Activated CD4-positive, alpha-beta T cell treated with anti-CD3 and anti-CD28 coated beads, Interleukin-2, amount 50 U/mL, for 16 hours (primary cell): ENCODE measurements at places on chromosomes 1 and 21.

DNA sequence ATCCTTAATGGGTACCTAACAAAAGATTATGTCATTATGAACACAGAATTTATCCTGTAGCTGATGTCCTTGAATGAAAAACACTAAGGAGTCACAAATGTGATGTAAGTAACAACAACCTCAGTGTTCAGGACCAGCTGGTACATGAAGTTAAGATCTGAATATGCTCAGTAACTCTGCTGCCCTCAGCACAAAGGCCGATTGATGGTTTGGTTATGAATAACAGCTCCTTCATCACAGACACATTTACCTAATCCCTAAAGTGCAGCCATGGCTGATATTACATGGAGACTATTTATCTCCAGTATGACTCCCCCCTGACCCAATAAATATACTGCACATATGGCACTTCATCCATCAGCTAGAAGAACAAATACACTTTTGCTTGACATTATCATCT, 75.2 kb downstream of the PLPPR5 start:
- no peak for DNase-seq

- peak; percentile 33 for DNase-seq
Measured at GRCh38 chr1:13794231-13795187, 94.5 kb downstream of the PRDM2 start.

GRCh38 chr1:42845866-42846256, 552 bp upstream of the ZNF691 start:
- DNase-seq = no peak

GRCh38 chr1:104329278-104329677, 579.6 kb downstream of the AMY1C start:
- DNase-seq = no peak

GRCh38 chr1:62384276-62385005, 52.4 kb upstream of the USP1 start:
- DNase-seq = no peak

DNA sequence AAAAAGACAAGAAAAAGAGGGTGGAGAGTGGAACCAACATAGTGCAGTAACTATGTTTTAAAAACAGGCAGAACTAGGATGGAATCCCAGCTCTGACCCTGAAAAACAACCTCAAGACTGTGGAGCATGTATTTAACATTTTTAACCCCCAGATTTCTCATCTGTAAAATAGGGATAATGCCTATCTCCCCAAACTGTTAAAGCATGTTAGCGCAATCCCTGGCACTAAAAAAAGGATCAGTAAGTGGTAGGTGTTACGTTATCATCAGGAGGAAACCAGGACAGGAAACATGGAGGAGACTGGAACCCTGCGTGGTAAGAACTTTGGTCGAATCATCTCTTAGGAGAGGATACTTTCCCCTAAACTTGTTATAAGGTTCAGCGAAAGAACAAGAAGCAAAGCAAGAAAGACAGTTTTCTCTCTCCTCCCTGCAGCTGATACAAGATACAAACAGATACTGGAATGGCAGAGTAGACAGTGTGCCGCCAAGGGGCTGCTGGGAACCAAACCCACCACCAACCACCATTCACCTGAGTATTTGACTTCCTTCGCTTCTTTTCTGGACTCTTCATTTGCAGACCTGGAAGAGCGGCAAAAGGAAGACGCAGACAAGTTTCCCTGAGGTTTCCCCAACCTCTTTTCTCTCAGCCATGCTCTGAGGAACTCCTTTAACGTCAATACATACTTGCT, 991 bp downstream of the PYGO2 start:
- DNase-seq = no peak

- no peak for DNase-seq
Measured at GRCh38 chr1:114081437-114082303, 72.0 kb downstream of the SYT6 start.

- peak; percentile 80 for DNase-seq
Measured at GRCh38 chr1:21963477-21964217, 13.2 kb upstream of the CELA3B start.

GRCh38 chr1:38420666-38421065, 374.1 kb upstream of the POU3F1 start:
- no peak for DNase-seq

DNA sequence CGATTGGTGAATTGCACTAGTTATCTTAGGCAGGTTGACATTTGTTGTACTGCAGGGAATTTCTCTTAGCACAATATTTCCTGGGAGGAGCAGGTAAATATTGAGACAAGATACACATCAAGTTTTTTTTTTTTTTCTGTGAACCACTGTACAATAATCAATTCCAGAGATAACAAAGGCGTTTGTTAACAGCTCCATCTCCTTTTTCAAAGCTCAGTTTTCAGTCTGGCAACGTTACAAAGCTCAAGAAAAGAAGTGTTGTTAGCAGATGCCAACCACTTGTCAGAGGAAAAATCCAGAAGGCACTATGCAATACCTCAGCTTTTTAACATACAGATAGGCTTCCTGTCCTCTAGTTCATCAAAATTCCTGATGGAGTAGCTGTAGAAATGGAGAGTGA, 40.9 kb upstream of the DAB1 start:
- no peak for DNase-seq

GRCh38 chr21:42993051-42993712, 18.8 kb downstream of the PKNOX1 start:
- no peak for DNase-seq

GRCh38 chr1:168135921-168136708, 615 bp downstream of the GPR161 start:
- no peak for DNase-seq

DNA sequence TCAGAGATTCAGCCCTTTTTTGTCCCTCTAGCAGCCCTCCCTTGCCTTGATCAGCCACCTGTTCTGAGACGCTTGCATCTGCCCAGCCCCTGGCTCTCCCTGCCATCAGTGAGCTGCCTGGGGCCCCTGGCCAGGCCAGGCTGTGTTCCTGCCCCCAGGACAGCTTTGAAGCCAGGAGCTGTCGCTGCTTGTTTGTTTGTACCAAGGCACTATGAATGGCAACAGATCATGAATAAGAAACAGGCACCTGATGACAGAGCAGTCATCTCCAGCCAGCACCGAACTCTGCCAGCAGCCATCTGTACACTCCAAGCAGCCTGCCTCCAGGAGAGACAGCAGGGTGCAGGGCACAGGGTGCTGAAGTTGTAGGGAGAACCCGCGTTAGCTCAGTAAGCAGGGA, 8.1 kb upstream of the VWA5B1 start:
- DNase-seq = no peak

GRCh38 chr1:229342656-229343569, at the start of gene CCSAP:
Gene CCSAP, minus strand, starts transcription at chr1:229343047. Its CDS starts 582 bp downstream, at chr1:229342465.
- DNase-seq = peak; percentile 34

DNA sequence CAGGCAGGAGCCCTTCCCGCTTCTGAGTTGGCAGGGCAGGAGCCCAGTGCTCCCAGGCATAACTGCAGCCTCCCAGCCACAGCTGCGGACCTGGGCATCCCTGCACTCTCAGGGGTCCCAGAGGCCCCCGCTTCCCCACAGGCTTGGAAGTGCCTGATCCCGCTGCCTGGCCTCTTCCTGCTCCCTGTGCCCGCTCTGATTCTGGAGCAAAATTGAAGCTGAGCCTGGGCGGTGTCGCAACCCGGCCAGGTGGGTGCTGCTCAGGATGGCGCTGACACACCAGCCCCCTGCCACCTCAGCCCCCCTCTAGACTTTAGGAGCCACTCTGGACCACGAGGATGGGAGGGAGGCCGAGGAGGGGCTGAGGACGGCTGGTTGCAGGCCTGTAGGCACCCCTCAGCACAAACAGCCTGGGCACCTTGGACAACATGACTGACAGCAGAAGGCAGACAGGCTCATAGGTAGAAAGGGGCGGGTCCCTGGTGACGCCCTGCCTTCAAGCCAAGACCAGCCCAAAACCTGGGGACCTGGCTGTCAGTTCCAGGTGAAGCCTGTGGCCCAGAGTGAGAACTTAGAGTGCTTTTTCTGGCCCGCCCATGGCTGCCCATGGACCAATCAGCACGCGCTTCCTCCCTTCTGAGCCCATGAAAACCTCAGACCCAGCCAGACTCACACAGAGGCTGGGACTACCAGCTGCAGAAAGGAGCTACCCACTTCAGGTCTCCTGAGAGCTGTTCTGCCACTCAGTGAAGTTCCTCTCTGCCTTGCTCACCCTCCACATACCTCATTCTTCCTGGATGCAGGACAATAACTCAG, 7.2 kb downstream of the HLCS start:
- DNase-seq = no peak

- DNase-seq = no peak
Measured at GRCh38 chr1:228374711-228375577, 31.7 kb downstream of the TRIM11 start.
